Aortic smooth muscle cell (primary cell): ENCODE measurements at places on chromosomes 1 and 21. TPM values are rescaled to one million over a fixed set of nuclear protein-coding genes. Genes with fewer than 3 reads are reported as not detected.

Gene OXCT2
- 0.99 and 5.4 TPM in 2 replicates for total RNA-seq

Gene NHLH1
- total RNA-seq, result under 0.01 TPM in 1 of 2 replicates, not detected in the other

Gene CR1L
- total RNA-seq, result not detected in 2 replicates

Gene KDF1
- total RNA-seq, result not detected in 2 replicates

Gene ELAVL4
- total RNA-seq, result not detected in 2 replicates

Gene IGFN1
- under 0.01 and 0.19 TPM in 2 replicates for total RNA-seq

Gene CELA2A
- total RNA-seq, result not detected in 2 replicates

Gene CHIT1
- not detected in 2 replicates for total RNA-seq

Gene HOOK1
- total RNA-seq, result 0.06 TPM in 1 of 2 replicates, not detected in the other

Gene ZP4
- total RNA-seq, result not detected in 2 replicates

Gene CCDC185
- total RNA-seq, result not detected in 2 replicates

Gene BLZF1
- 30.0 and 31.1 TPM in 2 replicates for total RNA-seq

Gene URB2
- total RNA-seq, result 7.9 and 9.4 TPM in 2 replicates

Gene ASCL5
- total RNA-seq, result not detected in 2 replicates

Gene KRTAP12-4
- total RNA-seq, result not detected in 2 replicates

Gene SLC5A9
- not detected in 2 replicates for total RNA-seq

Gene GUCA2A
- total RNA-seq, result not detected in 2 replicates

Gene OPRD1
- under 0.01 TPM in 1 of 2 replicates, not detected in the other for total RNA-seq

Gene OLFML3
- 19.6 and 50.0 TPM in 2 replicates for total RNA-seq

Gene NUF2
- total RNA-seq, result 9.7 and 11.8 TPM in 2 replicates

Gene BGLAP
- total RNA-seq, result 0.13 TPM in 1 of 2 replicates, not detected in the other

Gene DENND2C
- 2.4 and 2.6 TPM in 2 replicates for total RNA-seq

Gene SEMA6C
- 0.53 and 1.1 TPM in 2 replicates for total RNA-seq

Gene C1orf226
- total RNA-seq, result under 0.01 TPM in 2 replicates
